ENCODE measurements at places on chromosomes 3 and 15.

GRCh38 chr3:100710261-100710968 is 1.1 kb downstream of the TFG start:
- peak; percentile 53 for DNase-seq

DNA sequence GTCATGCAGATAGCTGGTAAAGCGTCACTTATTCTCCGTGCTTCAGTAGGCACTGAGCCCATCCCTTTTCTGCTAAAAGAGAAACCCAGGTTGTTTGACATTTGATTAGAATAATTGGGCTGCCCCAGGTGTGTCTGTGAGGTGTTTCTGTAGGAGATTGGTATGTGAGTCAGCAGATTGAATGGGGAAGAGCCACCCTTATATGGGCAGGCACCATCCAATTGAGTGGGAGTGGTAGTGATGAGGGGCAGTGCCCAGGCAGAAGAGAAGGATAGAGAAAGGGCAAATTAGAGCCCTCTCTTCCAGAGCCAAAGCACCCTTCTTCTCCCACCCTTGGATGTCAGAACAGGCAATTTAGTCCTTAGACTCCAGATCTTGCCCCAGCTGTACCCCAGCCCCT is 384.3 kb upstream of the GBE1 start:
- DNase-seq, result no peak

DNA sequence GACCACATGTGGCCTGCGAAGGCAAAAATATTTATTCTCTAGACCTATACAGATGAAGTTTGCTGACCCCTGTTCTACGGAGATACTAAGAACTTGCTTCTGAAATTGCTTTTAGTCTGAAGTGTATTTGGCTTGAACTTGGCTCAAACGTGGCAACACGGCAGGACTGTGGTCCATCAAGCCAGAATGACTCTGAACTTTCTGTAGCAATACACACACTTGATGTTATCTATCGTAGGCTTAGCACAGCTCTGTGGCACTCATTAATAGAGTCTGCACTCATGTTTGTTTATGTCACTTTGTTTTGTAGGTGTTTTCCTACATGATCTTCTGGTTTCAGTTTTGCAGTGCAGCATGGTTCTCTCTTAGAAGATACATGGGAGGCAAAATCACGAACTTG is 298.1 kb downstream of the ADAMTS17 start:
- no peak for DNase-seq

DNA sequence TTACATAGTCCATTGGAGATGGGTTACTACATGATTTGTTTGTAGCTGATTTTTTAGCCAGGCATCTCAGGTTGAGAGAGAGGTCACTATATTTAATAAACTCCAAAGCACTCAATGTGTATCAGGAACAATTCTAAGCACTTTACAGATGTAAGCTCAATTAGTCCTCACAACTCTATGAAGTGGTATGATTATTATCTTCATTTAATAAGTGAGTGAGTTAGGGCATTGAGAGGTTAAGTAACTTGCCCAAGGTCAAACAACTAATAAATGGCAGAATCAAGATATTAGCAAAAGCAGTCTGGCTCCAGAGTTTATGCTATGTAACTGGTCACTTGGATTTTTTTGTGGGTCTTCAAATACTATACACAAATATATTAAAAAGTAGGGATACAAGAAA is 56.3 kb upstream of the ABI3BP start:
- DNase-seq, result no peak

GRCh38 chr3:126659915-126660886 is 5.3 kb upstream of the TXNRD3 start:
- DNase-seq, result no peak

DNA sequence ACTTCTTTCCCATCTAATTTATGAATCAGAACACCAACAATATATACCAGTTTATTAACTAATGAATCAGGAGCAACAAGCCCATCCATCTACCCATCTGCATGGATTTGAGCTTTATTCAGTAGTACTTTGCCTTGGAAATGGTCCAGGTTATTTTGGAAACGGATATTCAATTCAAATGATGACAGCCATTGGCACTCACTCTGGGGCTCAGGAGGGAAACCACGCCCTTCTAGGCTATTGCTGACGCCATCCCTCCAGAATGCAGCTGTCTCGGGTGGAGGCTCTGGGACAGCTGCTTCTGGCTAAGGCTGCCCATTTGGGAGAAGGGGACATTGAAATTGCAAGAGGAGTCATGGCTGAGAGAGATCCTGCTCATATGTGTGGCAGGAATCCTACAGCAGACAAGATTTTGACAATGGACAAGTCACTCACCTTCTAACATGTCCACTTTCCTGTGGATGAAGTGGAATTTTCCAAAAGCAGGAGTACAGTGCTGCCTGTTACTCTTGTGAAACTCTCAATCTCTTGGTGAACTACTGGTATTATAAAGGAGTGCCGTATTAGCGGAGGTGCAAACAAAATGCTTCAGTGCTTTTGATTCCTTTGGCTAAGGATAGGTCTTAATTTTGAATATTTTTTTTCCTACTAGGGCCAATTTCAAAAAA is 29.3 kb upstream of the TRAK1 start:
- no peak for DNase-seq

GRCh38 chr3:10505050-10505790 is at the start of gene ATP2B2:
ATP2B2 (minus strand) TSS chr3:10505586; CDS start chr3:10449543, 56,043 bp downstream.
- DNase-seq, result peak; percentile 59

DNA sequence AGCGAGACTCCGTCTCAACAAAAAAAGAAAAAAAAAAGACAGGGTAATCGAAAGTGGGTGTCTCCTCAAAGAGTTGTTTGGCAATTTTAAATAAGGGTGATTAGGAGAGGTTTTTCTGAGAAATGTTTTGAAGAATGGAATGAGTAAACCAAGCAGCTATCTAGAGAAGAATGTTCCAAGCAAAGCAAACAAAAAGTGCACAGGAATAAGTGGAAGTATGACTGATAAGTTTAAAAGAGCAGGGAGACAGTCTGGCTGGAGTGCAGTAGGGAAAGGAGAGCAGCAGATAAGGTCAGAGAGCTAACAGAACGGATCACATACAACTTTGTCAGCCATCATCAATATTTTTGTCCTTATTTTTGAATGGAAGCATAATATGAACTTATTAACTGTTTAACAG is 853.5 kb downstream of the TUSC7 start:
- DNase-seq, result no peak

- DNase-seq, result no peak
These were observed 22.2 kb downstream of the SCN11A start for GRCh38 chr3:39029556-39029955.

DNA sequence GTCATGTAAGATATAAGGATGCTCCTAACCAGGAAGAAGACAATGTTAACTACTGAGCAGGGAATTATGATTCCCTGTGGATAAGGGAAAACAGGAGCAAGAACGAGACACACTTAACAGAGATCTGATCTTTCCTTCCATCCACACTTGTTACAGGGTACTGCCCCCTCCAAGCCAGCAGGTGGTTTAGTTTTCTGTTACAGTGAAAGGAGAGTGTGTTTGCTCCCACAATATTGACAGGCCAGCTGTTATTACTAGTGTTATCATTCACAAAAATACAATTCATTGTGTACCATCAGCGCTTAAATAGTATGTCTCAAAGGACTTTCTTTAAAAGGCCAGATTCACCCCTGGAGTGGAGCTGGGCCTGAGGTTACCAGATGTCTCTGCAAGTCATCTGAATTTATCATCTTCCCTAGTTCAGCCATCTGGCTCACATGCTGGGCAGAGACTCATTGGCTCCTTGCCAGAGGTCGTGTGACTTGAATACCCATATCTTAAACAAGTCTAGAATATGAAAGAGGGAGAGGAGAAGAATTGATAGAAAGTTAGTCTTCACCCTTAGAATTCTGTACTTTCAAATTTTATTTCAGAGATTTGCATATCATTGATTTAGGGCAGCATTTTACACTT is 16.8 kb upstream of the FMN1 start:
- peak; percentile 90 for DNase-seq

DNA sequence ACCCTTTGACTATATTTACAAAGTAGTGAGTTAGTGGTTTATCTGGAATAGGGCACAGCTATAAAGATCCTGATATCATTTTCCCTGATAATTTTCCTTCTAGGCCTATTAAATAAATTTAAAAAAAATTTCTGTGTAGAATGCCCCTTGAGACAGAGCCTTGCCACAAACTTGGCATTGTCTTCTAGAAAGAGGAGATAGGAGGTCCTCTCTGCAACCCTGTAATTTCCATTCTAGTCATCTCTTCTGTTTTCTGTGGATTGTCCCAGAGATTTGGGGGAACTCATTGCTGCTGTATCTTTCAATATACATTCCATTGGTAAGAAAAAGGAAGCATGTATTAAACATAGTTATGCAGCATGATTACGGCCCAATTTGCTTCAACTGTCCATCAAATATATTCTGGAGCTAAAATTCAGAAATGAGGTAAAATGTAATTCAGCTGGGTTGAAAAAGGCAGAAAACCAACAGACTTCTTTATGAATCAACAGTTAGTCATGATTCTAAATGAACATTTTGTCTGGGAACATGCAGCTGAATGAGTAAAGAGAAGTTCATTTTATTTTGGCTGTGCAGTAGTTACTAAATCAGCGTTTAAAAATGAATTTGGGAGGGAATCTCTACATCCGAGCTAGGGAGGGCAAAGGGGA is 401.1 kb downstream of the NAALADL2 start:
- DNase-seq, result no peak

DNA sequence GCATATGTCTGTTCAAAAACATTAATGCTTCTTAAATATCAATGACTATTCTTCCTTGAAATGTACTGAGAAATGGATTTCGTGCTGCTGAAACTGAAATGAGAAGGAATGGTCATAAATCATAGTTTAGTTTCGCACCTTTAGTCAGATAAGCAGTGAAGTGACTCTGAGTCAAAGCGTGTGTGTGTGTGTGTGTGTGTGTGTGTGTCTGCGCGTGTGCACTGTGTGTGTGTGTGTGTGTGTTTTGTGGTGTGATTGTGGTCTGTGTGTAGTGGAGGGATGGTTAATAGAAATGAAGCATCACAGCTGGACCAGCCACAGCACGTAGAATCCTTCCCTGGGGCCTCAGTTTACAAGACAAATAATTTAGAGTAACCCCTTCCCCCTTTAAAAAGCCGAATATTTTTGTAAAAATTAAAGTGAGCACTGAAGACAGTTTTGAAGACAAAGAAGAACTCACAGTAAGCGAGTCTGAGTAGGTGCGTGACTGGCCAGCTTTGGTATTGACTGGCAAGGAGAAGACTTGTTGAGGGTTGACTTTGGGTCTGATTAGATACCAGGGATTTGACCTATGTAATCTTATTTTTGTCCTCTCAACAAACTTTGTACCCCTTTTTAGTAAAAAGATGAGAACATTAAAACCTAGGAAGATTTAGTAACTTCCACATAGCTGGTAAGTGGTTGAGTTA is 202.0 kb upstream of the IL12A start:
- no peak for DNase-seq

DNA sequence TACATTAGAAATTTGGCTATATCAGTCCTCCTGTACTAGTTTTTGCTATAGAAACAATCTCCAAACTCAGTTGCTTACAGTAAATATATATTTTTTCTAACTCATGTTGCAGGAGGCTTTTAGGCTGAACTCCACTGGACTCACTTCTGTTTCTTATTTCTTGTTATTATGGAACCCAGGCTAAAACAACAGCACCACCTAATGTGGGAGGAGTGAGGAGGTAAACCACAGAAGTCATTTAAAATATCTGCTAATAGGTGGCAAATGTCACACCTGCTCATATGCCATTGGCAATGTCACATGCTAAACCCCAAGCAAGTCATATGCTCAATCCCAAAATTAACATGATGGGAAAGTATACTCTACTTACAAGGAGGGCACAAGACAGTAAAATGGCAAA is 462.2 kb downstream of the PLOD2 start:
- no peak for DNase-seq

GRCh38 chr3:129295286-129295685 is 16.6 kb downstream of the HMCES start:
- DNase-seq, result no peak

- no peak for DNase-seq
These were observed 39.8 kb downstream of the IDH2 start for GRCh38 chr15:90062462-90062932.

DNA sequence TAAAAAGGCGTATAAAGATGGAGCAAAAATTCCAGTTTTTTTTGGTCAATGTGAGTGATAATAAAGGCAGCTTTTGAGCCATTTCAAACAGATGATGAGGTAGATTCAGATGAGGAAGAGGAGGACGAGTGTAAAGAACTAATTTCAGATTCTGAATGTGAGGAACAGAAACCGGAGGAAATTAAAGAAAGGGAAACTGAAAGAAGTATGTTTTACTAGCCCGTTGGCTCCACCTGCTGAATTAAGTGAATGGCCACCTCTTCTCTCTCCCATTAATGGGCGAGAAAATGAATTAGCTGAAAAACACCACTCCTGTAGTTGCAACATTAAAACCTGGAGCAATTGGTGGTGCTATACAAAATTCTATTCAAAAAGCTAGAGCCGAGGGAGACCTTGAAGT is 55.4 kb downstream of the CYP19A1 start:
- DNase-seq, result no peak

DNA sequence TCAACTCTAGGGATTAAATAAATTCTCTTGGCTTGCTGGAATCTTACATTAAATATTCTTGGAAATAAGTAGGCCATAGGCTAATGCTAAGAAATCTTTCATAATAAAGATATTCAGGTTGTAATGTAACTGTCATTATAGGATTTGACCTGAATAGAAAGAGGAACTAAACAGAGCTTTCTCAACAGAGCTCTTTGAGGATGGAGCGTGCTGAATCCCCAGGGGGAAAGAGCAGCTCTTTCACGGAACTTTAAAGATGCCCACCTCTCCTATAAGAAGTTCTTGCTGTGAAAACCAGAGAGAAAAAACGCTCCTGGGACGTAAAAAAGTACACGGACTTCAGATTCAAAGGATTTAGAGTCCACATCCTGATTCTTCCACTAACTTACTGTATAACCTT is 77.9 kb downstream of the NTRK3 start:
- no peak for DNase-seq

- DNase-seq, result no peak
These were observed 15.5 kb downstream of the ACAA1 start for GRCh38 chr3:38121451-38121831.

DNA sequence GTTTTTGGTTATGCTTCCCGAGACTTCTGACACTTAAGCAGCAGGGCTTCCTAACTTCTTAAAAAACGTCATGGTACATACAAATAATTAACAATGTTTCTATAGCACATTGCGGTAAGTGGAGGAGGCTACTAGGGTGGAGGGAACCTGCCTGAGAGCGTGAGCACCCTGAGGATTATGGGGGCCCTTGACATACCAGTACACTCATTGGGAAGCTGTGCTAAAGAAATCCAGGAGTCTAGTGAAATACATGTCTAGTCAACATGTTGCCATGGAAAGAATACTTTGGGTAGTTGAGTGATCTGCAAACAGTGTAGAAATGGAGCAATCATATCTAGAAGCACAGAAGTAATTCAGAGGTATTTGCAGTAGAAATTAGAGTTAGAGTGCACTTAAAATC is 39.2 kb upstream of the MAPKBP1 start:
- no peak for DNase-seq

- DNase-seq, result no peak
These were observed 21.3 kb upstream of the RAB11A start for GRCh38 chr15:65847989-65848388.

- DNase-seq, result no peak
These were observed 17.5 kb upstream of the RAD18 start for GRCh38 chr3:8980756-8981257.

- DNase-seq, result no peak
These were observed 20.2 kb downstream of the TLE3 start for GRCh38 chr15:70077188-70078147.

- DNase-seq, result peak; percentile 65
These were observed 182.7 kb downstream of the CNTN6 start for GRCh38 chr3:1275495-1275894.

Data from WERI-Rb-1 (cell line).